ENCODE measurements at places on chromosomes 7 and 10. TPM values are rescaled to one million over a fixed set of nuclear protein-coding genes. Genes with fewer than 3 reads are reported as not detected.

ICA1 gene
- total RNA-seq = 11.8 TPM

- no peak for DNase-seq
Measured at GRCh38 chr7:133003052-133003910, 78.6 kb downstream of the CHCHD3 start.

- DNase-seq = no peak
Measured at GRCh38 chr10:77436257-77436975, 201.2 kb downstream of the KCNMA1 start.

DNA sequence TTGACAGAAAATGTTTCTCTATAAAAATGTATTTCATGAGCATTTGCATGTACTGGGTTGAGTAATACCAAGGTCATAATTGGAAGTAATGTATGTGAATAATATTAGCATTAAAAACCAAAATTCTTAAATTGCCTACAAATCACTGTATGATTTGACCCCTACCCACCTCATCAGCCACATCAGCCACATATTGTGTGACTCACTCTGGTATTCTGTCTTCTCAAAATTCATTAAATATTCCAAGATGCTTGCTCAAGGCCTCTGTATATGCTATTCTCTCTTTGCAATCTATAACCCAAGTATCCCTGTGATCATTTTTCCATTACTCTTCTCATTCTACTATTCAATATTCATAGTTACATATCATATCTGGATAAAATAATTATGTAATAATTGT is 21.4 kb downstream of the POT1 start:
- DNase-seq = no peak

- no peak for DNase-seq
Measured at GRCh38 chr7:31487071-31487470, 26.8 kb upstream of the ITPRID1 start.

DNA sequence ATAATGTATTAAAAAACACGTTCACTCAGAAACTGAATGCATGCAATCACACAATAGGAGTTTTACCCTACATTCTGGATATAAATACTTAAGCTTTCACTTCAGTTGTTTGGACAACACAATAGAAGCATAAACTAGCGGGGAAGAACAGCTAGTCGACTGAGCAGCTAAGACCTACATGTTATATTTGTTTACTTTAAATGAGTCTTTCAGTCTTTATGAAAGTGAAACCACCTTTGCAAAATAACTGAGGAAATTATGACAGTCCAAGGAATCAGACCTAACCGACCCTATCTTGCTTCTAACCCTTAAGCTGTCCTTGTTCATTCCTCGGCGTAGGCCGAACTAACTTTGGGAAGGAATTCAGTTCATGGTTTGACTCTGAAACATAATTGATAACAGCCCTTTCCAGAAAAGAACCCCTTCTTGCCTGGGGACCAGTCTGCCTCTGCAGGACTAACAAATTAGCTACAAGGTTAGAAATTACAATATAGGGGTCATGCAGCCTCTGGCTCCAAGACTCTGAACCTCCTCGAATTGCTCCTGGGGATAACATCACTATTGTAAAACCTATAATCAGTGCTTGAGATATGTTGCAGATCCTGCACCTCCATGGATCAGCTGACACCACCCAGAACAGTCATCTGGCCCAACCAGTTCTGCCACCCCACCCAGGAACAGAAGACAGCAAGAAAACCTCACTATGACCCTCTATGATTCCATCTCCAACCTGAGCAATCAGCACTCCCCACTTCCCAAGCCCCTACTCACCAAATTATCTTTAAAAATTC is 185.1 kb upstream of the KLF6 start:
- no peak for DNase-seq

- DNase-seq = no peak
Measured at GRCh38 chr10:7423521-7423920, 12.7 kb upstream of the SFMBT2 start.

GRCh38 chr10:77104459-77104980 is 533.1 kb downstream of the KCNMA1 start:
- DNase-seq = peak; percentile 90

- DNase-seq = no peak
Measured at GRCh38 chr7:134995239-134996096, 9.2 kb downstream of the AGBL3 start.

- no peak for DNase-seq
Measured at GRCh38 chr7:151453326-151453791, 13.4 kb upstream of the CRYGN start.

MINPP1 gene
- 10.2 TPM for total RNA-seq

DNA sequence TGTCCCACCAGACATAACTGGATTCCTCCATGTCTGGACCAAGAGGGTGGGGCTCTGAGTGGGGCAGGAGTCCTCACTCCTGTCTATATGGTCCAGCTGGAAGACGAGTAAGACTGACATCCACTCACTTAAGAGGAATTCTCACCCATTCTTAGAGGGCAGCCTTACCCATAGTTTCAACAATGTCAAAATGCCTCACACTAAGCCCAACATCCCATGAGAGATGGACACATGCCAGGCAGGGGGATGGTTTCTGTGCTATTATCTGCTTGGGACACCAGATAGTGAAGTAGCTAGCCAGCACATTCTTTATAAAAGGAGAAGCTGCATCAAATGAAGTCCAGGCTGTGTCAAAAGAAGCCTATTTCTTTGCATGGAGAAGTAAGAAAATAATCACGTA is 4.7 kb upstream of the LANCL2 start:
- DNase-seq = no peak

GRCh38 chr10:31031558-31032257 is at the start of gene ZNF438:
TSS of gene ZNF438 (minus strand) at chr10:31031865. CDS start at chr10:30877034, 154,831 bp downstream.
- peak; percentile 99 for DNase-seq
